ENCODE measurements at places on chromosomes 7 and 10.

GRCh38 chr7:94856643-94857042 lies 50.8 kb upstream of the PPP1R9A start:
- DNase-seq: no peak

GRCh38 chr7:151727579-151728285 lies 149.2 kb downstream of the PRKAG2 start:
- DNase-seq: no peak

DNA sequence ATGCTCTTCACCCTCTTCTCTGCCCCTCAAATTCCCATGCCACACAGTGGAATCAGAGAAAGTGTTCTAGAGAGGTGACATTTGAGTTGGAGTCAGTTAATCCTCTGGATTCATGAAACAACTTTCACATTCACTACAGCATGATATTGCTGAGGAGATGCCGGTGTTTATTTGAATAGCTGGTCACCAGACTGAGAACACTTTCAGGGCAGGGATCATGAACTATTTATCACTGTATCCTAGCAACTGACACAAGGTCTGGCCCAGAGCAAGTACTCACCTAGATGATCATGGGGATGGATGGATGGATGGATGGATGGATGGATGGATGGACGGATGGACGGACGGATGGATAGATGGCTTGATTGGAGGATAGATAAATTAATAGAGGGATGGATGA lies 116.7 kb upstream of the ZMIZ1 start:
- DNase-seq: no peak

DNA sequence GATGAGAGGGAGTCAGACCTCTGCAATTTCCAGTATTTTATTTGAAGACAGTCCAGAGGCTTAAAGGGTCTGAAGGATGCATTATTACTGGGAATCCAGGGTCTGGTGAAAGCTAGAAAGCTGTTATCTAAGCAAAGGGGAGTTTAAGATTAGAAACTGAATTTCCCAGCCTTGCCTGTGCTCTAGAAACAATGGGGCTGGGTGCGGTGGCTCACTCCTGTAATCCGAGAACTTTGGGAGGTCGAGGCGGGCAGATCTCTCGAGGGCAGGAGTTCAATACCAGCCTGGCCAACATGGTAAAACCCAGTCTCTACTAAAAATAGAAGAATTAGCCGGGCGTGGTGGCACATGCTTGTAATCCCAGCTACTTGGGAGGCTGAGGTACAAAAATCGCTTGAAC lies 71.5 kb upstream of the ANLN start:
- no peak for DNase-seq

DNA sequence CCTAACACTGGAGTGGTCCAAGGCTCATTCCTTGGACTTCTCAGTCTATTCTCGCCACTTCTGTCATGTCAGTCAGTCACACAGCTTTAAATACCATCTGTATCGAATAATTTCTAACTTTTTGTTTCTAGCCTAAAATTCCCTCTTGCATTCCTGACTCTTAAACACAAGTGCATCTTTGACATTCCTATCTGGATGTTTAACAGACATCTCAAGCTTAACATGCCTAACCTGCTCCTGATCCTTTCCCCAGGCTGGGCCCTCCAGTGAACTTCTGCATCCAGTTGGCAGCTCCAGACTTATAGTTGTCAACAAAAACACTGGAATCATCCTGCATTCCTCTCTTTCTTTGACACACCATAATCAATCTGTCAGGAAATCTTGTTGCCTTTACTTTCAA lies 4.5 kb upstream of the ABCB4 start:
- no peak for DNase-seq

DNA sequence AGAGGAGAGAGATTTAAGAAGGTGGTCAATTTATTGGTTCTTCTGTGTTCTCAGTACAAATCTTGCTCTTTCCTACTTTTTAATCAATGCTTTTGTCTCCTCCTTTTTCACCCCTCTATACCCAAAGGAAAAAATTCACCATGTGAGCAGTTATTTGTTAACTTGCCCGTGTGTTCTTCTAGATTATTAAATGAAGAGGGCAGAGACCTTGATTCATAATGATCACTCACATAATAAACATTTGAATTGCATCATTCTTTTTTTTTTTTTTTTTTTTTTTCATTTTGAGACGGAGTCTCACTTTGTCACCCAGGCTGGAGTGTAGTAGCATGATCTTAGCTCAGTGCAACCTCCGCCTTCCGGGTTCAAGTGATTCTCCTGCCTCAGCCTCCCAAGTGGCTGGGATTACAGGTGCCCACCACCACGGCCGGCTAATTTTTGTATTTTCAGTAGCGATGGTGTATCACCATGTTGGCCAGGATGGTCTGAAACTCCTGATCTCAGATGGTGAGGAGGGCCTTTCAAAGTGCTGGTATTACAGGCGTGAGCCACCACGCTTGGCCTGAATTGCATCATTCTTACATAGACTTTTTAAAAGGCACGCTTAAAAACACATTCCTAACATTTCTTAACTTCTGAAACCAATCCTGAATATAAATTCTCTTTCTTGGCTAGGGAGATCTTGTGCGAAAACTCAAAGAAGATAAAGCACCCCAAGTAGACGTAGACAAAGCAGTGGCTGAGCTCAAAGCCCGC lies 3.6 kb downstream of the GARS1 start:
- DNase-seq: no peak
